ENCODE measurements at places on chromosomes 3 and 15.

DNA sequence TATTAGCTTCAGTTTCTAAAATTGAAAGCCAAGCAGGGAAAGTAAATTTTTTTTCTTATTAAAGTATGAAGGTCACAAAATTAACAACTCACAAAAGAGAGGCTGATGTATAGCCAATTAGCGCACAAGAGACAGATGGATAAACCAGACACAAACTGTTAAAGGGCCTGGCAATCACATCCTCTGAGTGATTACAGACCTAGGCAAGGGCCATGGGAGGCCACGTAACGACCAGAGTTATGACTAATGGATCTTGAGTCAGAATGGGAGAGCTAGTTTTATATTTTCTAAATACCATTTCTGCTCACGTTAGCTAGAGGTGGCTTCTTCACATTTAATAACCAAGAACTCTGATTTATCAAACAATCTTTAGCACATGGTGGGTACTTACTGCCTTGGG is 17.8 kb upstream of the SCAMP5 start:
- no peak for DNase-seq

- peak; percentile 52 for DNase-seq
These were observed 279.1 kb upstream of the THRB start for GRCh38 chr3:24773798-24774197.

GRCh38 chr3:2790266-2790815 is 319.8 kb downstream of the IL5RA start:
- no peak for DNase-seq

DNA sequence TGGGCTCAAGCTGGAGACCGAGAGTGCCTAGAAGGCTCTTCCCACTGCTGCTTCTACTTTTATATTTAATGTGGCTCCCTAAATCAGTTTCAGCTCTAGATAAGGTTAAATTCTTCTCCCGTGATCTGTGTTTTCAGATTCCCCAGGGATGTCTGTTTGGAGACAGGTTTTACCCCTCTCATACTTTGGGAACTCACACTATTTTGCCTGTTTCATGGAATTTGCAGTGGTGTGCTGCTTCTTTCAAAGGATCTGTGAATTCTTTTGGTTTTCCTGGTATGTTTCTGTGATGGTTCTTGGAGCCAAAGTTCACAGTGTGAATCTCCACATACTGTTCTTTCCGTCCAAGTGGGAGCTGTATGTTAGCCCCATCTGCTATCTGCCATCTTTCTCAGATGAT is 238.3 kb upstream of the SLITRK3 start:
- no peak for DNase-seq

DNA sequence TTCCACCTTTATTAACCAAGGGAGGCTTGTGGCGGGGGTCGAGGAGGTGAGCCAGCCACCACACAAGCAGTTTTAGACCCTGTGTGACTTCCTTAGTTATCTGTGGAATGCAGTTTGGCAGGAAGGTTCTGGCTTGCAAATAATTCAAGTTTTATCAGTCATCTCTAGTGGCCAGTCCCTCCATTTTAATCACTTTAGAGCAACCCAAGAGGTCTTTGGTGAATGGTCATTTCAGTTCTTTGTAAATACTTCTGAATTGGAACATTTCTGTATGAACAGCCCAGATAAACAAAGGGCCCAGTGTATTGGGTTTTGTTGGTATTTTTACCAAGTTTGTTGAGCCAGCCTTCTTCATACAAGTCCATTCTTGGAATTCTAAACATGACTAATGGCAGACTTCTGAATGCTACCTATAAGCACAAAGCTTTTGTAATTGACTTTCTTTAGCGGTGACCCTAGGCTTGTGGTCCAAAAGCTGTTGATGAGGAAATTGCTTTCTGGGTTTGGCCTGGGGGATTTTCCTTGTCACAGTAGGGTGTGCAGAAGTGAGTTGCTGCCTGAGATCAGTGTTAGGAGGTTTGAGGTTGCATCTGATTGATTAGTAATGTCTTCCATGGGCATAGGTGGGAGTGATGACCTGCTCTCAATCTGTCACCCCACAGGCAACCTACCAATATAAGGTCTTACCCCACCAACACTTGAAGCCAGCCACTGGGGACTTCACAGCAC is 193.3 kb upstream of the TOPAZ1 start:
- DNase-seq: no peak

DNA sequence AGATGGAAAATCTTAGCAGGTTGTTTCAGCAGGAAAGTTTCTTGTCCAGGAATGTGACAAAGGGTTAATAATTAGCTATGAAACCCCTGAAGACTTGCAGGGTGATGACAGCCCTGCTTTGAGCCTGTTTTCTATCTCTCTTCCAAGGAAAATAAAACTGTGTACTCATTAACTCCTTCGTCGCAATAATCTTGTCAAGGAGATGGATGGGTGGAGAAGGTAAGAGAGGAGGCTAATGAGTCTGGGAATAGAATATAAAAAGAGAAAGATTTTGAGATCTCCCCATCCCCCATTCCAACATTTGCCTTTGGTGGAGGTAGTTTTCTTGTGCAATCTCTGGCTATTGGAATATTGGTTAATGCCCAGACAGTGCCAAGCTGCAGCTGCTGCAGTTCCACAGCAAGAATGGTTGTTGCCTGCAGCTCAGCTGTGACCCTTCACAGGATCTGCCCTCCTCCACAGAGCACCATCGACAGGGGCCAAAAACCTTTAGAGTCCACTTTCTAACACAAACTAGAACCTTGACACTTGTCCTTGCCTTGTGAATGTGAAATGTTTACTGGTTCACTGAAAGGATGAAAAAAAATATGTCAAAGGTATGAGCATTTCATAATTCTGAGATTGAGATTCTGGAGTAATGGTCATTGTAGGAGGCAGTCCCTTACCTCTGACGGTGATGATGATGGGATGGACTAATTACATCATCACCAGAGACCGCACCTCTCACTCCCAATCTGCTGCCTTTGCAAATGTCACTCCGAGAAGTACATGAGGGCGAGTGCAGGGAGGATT is 4.2 kb upstream of the LRIG1 start:
- DNase-seq: no peak

- DNase-seq: no peak
These were observed 56.9 kb upstream of the SKOR1 start for GRCh38 chr15:67768313-67768977.

DNA sequence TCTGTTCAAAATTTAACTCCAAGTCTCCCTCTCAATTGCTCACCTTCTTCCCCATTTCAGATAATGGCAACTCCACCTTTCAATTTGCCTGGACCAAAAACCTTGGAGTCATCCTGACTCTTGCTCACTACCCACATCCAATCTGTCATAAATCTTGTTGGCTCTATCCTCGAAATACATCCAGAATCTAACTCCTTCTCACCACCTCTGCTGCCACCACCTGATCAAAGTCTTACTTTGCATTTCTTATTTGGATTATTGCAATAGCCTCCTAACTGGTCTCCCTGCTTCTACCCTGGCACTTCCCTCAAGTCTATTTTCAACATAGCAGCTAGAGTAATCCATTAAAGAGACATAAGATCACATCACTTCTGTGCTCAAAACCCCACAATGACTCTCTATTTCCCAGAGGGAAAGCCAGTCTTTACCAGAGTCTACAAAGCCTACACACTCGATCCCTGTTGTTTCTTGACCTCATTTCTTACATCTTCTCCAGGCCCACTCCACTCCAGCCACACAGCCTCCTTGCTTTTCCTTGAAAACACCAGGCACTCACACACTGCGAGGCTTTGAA is 86.6 kb downstream of the GPR156 start:
- DNase-seq: no peak

DNA sequence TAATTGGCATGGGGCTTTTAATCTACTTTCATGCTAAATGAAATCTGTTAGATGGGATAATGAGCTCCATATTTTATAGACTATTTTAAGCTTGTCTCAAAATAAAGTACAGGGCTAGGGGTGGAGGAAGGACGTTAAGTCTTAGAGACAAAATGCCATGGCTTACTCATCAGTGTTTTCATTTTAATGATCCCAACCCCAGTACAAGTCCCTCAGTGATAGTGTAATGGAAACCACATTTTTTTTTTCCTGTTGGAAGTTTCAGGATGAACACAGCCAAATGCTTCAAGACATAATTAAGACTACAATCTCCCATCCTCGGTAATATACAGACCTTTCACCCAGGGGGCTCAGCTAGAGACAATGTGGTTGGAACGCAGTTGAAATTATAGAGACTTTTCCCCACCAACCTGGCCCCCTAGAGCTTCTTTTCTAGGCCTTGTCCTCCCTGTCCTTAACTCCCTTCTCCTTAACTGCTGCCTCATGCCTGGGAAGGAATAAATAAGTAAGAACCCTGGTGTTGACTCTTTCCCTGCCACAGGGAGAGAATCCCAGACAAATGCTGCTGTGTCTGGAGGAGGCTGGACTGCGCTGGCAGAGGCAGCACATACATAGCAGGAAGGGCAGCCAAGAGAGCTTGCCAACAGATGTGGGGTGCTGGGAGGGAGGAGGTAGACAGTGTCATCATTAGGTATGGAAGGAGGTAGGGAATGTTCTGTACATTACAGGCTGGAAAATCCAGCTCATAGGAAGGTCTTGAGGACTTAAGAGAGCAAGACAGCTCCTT is 115.4 kb upstream of the ROPN1 start:
- DNase-seq: no peak

DNA sequence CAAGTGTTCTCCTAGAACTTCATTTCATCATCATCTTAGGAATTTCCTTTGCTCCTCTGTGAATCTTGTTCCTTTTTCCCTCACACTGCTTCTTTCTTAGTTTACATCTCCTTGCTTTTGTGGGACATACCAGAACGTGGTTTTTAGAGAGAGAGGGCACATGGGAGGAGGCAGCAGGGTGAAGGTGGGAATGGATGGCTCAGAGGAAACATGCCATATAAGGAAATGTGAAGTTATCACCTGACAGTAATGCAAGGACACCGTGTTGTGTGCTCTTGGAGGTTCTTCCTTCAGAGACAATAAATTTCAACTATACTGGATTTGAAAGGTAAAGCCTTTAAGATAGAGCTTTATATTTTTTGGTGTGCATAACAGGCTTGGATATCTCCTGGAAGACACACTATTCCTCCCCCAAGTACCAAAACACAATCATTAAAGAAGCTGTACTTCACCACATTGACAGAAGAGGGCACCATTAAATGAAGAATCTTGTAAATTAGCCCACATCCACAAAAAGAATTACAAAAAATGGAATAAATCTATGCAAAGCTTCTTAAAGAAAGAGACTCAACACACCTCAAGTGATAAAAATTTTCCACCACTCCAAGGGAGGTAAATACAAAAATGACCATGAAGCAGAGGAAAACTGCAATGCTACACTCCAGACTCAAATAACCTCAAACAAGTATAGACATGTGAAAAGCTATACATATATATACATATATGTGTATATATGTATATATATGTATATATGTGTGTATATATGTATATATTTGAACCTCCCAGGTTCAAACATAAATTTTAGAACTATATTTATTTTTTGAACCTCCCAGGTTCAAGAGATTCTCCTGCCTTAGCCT is 26.1 kb downstream of the RPL39L start:
- DNase-seq: no peak

GRCh38 chr15:67184208-67184925 is 70.1 kb downstream of the AAGAB start:
- DNase-seq: no peak

DNA sequence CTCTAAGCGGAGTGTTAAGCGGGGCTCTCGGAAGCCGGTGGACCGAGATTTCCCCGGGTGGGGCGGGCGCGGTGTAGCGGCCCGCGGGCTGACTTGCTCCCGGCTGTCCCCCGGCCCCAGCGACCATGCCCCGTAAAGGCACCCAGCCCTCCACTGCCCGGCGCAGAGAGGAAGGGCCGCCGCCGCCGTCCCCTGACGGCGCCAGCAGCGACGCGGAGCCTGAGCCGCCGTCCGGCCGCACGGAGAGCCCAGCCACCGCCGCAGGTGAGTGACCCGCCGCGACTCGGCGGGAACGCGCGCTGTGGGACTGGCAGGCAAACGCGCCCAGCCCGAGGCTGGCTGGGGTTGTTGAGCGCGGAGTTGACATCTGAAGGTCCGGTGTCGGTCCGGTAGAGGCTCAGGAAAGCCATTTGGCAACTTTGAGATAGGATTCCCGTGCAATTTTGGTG is 1.3 kb downstream of the SMC4 start:
- DNase-seq: no peak

- DNase-seq: no peak
These were observed 36.9 kb upstream of the HERC1 start for GRCh38 chr15:63870487-63871209.

GRCh38 chr3:185188816-185189215 is 36.0 kb upstream of the C3orf70 start:
- peak; percentile 31 for DNase-seq

DNA sequence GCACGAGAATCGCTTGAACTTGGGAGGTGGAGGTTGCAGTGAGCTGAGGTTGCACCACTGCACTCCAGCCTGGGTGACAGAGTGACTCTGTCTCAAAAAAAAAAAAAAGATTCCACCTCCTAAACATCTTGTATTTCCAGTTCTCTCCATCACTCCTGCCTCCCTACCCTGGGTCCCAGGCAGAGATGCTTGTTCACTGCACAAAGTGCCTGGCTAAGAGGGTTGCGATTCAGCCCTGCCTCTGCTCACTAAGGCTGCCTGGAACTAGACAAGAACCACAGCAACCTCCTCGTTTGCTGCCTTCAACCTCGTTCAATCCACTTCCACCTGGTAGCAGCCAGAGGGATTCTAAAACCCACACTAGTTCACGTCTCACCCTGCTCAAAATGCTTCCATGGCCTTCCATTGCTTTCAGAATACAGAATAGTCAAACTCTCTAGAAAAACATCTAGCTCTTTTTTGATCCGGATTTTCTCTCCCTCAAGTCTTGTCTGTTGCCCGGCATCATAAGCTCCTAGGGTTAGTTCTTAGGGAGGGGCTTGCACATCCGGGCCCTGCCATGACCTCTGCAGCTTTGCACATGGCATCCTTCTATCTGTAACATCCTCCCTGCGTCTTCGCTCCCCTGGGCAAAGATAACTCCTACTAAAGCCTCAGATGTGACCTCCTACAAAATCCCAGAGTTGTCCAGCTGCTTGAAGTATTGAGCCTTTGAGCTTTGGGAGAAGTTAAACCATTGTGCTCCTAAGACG is 1.0 kb upstream of the MCM2 start:
- peak; percentile 30 for DNase-seq

- no peak for DNase-seq
These were observed 93.8 kb downstream of the RFTN1 start for GRCh38 chr3:16419640-16420241.

GRCh38 chr3:130635978-130636377 is 110.7 kb downstream of the PIK3R4 start:
- DNase-seq: no peak

DNA sequence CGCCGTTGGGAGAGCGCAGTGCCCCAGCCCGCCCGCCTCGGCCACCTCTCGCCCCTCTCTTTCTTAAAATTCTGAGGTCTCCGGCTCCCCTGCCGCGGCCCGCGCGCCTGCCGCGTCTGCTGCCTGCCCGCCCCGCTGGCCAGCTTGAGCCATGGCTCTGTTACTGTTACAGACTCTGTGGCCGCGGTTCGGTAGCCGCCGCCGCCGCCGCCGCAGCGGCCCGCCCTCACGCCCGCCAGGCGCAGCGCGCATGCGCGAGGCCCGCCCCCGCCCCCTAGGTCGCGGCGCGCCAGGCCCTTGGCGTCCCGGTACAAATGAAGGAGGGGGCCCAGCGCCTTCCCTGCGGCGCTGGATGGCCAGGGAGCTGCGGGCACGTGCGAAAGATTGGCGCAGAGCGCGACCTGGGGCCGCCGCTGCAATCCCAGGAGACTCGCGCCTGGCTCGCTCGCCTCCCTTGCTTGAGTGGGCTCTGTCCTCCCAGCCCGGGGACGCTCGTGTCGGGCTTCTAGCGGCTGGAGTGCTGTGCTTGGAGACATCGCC is at the start of gene ONECUT1:
ONECUT1 (minus strand) TSS at position 168 of the 540 bp plus-strand sequence. CDS start 452 bp downstream, outside the sequence.
- peak; percentile 63 for DNase-seq

All from SHP77 (cell line).